ENCODE measurements at places on chromosomes 6 and 20.
A peak's percentile ranks its signal among the peaks of the same experiment; 100 is the strongest.

- DNase-seq = no peak
- H3K4me1 ChIP-seq = no peaks in the 10 kb centered on the region
- H3K27me3 ChIP-seq = peaks cover 14% of the 10 kb centered on the region
- H3K27ac ChIP-seq = no peak overlapping the region
- peaks cover 2% of the 10 kb centered on the region for H3K36me3 ChIP-seq
Observed at GRCh38 chr6:149458196-149458595, 26.6 kb downstream of the ZC3H12D start.

DNA sequence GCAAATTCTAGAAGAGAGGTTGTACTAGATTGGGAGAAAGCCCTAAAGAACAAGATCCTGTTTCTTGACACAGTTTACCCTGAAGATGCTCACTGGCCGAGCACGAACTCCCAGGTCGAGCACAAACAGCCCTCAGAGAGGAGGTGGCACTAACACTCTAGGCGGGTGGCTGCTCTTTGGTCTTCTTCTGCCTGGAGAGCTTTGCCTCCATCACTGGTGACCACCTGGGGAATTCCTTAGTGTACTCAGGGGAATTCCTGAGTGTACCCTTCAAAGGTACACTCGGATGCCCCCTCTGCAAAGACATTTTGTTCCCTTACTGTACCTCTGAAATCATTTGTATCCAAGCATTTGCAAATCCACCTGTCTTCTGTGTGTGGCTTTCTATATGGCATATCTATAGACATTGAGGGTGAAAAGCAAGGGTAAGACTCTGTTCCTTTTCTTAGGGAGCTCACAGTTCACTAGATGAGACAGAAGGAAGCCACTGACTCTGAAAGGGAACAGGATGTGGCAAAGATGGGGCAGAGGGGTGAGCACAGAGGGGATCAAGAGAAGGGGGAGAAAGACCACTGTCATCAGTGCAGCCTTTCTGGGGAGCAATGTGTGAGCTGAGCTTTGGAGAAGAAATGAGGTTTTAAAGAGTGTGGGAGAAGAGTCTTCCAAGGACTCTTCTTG lies 169.8 kb upstream of the PROKR2 start:
- no peaks in the 10 kb centered on the region for H3K27me3 ChIP-seq
- DNase-seq = peak; percentile 53
- no peak overlapping the region for H3K4me3 ChIP-seq
- H3K36me3 ChIP-seq = no peaks in the 10 kb centered on the region
- no peak overlapping the region for H3K27ac ChIP-seq

DNA sequence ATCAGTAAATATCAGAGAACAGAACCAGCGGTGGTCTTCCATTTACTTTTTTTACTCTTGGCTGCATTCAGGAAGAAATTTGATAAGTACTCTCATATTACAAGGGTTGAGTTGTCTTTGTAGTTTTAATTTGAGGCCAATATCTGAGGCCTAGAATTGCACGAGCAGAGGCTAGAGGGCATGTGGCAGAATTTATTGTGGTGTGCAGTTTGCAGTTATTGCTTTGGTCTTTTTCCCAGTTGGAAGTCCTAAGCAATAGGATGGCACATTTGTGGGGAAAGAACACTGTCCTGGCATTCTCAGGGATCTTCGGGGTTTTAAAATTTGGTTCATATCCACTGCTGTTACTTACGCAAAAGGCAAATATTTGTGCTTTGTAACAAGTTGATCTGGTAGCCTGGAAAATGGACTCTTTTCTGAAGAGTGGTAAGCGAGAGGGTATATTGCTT lies 66.0 kb downstream of the CTNNBL1 start:
- no peak overlapping the region for H3K27ac ChIP-seq
- no peaks in the 10 kb centered on the region for H3K4me1 ChIP-seq
- peaks cover 34% of the 10 kb centered on the region for H3K36me3 ChIP-seq
- H3K27me3 ChIP-seq = no peaks in the 10 kb centered on the region
- DNase-seq = no peak
- H3K4me3 ChIP-seq = no peak overlapping the region

GRCh38 chr20:17460119-17460518 lies 71.1 kb downstream of the BFSP1 start:
- peak; percentile 25 for DNase-seq
- H3K36me3 ChIP-seq = no peaks in the 10 kb centered on the region
- H3K4me3 ChIP-seq = no peak overlapping the region
- no peaks in the 10 kb centered on the region for H3K27me3 ChIP-seq
- no peak overlapping the region for H3K27ac ChIP-seq
- H3K4me1 ChIP-seq = no peaks in the 10 kb centered on the region

DNA sequence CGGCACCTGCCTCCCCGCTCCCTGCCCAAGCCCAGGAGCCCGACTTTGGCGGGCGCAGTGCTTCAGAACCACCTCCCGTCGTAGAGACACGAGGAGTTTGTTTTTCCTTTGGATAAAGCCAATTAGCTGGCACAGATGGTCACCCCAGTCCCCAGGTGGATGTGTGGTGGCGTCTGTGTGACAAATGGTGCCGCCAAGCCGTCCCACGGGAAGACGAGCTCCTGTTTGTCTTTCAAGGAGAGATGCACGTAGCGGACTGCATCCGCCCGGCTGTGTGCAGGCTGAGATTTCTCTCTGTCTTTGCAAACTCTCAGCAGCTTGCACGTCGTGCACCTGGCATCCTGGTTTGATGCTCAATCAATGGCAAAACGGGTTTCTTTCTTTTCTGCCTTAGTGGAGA lies 16.1 kb upstream of the MRGBP start:
- no peaks in the 10 kb centered on the region for H3K27me3 ChIP-seq
- H3K4me1 ChIP-seq = peaks cover 24% of the 10 kb centered on the region
- DNase-seq = no peak
- H3K4me3 ChIP-seq = no peak overlapping the region
- no peak overlapping the region for H3K27ac ChIP-seq

- peak; percentile 53 for DNase-seq
- H3K4me3 ChIP-seq = no peak overlapping the region
- H3K4me1 ChIP-seq = no peaks in the 10 kb centered on the region
- no peak overlapping the region for H3K27ac ChIP-seq
Observed at GRCh38 chr6:25788305-25788922, 33.9 kb downstream of the SLC17A4 start.

DNA sequence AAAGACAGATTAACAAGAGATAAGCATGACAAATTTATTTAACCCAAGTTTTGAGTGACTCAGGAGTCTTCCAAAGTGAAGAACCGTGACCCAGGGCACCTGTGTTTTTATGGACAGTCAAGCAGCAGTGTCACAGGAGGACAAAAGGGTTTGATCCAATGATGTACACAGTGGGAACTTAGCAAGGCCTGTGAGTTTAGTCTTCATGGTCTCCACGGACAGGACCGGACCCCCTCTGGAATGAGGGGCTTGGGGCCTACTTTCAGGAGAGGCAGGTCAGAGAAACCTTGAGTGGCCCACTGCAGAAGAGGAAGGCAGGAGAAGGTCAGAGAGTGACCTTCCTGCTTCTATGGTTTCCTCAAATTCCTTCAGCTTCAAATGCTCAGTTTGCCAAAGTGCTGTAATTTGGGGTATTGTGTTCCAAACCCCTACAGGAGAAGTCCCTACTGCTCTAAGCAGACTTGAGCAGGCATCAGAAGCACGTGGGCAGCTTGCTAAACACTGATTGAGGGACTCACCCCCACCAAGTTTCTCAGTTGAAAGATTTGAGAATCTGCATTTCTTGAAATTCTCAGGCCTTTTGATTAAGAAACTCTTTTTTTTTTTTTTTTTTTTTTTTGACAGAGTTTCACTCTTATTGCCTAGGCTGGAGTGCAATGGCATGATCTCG lies 26.4 kb upstream of the ZMYND8 start:
- no peak for DNase-seq
- no peaks in the 10 kb centered on the region for H3K36me3 ChIP-seq
- H3K27ac ChIP-seq = no peak overlapping the region
- no peaks in the 10 kb centered on the region for H3K4me1 ChIP-seq
- no peaks in the 10 kb centered on the region for H3K27me3 ChIP-seq

DNA sequence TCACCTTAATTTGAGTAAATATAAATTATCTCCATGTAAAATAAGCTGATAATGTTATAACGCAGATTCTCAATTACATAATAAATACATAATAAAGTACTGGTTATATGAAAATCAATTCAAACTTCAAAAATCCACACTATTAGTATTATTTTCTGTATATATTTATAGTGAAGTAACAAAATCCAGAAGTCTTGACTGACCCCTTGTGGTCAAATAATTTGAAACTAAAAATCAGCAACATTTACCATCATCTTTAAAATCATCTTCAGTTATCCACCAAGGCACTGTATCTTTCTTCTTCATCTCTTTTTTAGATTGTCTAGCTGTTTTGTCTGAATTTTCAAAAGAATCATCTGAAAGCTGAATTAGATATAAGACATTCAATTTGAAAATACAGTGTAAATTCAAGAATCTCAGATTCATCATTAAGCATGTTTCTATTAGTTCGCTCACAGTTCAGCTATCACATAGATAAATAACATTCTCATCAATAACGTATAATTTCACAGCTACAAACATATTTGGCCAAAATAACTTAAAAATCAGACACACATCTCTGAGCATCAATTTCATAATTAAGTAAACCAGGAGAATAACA lies 6.5 kb downstream of the CEP162 start:
- H3K4me1 ChIP-seq = no peaks in the 10 kb centered on the region
- H3K27ac ChIP-seq = no peak overlapping the region
- H3K27me3 ChIP-seq = no peaks in the 10 kb centered on the region
- peak; percentile 28 for DNase-seq

All from common myeloid progenitor, CD34-positive (primary cell).